AG20443 (cell line): ENCODE measurements at places on chromosomes 5 and 9.
A peak's percentile ranks its signal among the peaks of the same experiment; 100 is the strongest.

DNA sequence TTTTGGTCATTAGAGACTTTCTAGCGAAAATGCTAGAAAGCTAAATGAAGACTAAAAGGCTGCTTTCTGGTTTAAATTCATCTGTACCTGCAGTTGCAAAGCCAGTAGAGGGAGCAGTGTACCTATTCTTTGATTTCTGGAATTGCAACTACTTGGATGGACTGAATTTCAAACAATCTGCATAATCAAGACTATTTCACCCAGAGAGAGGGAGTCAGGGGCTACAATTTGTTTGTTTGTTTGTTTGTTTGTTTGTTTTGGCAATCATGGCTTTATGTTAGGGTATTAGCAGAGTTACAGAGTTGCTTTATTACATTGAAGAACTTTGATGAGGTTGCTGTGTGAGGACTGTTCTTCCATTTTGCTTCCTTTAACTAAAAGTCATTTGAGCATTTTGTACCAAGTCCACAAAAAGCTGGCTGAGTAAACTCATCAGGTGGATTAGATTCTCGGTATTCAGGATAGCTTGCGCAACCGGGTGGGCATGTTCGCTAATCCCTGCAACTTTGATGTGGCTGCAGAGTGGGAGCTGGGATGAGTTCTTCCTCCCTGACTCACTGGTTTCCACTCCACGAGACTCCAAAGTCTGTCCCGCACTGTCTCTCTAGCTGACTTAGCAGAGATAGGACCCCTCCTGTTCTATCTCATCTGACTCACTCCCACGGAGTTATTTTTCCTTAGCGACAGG lies 80.0 kb upstream of the TUT7 start:
- peak; percentile 70 for DNase-seq

GRCh38 chr9:129478961-129479630 lies 141.8 kb downstream of the C9orf50 start:
- no peak for DNase-seq

DNA sequence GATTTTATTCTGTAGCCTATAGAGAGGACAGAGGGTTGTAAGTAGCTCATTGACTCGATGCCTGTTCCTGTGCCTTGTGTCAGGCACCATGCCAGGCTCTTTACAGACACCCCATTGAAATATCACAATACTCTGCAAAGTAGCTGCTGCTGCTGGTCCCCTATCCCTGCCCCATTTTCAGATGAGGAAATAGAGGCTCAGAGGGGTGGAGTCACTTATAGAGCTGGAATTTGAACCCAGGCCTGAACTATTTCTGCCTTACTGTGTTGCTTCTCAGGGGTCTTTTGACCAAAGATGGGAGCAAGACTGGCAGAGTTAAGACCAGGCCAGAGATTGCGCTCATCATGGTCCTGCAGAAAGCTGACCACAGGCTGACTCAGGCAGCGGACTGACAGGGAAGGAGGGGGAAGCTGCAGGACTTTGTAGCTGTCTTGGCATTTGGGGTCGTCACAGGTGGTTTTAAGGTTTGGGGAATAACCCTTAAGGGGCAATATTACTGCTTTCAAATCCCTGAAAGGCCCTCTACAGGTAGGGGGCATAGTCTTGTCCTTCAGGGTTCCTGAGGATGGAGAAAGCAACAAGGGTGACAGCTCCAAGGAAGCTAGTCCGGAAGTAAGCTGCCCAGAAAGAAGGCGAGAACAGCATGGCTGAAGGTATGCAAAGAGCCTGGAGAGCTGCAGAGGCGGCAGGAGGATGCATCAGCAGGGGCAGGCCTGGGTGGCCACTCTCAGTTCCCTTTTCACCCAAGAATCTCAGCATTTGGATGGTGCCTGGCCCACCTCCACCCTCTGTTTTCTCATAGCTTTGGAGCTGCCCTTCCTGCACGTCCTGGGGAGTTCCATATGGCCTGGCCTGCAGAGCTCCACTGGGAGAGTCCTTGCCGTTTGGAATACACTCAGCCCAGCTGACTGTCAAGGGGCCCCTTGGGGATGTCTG lies 18.3 kb upstream of the NDST1 start:
- no peak for DNase-seq

- DNase-seq, result peak; percentile 30
Observed at GRCh38 chr5:174413567-174414314, 310.6 kb upstream of the MSX2 start.

DNA sequence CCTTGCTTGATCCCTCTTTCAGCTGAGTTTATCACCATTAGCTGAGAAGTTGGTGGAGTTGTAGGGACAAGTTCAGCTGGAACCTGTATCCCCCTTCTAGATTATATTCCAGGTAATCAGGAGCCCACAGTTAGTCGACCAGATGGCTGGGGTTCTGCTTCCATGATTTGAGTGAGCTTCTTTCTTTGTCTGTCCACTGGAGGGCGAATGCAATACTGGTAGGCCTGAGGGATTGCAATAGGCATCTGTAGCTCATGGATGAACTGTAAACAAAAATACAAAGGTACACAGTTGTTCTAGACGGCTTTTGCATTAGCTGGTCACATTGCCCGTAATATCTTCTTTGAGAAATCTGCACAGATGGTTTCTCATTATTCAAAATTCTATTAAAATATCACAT lies 88.9 kb downstream of the PCSK5 start:
- peak; percentile 36 for DNase-seq
